Stomach (tissue), 19 donors: ENCODE measurements at places on chromosomes 7 and 10.

DNA sequence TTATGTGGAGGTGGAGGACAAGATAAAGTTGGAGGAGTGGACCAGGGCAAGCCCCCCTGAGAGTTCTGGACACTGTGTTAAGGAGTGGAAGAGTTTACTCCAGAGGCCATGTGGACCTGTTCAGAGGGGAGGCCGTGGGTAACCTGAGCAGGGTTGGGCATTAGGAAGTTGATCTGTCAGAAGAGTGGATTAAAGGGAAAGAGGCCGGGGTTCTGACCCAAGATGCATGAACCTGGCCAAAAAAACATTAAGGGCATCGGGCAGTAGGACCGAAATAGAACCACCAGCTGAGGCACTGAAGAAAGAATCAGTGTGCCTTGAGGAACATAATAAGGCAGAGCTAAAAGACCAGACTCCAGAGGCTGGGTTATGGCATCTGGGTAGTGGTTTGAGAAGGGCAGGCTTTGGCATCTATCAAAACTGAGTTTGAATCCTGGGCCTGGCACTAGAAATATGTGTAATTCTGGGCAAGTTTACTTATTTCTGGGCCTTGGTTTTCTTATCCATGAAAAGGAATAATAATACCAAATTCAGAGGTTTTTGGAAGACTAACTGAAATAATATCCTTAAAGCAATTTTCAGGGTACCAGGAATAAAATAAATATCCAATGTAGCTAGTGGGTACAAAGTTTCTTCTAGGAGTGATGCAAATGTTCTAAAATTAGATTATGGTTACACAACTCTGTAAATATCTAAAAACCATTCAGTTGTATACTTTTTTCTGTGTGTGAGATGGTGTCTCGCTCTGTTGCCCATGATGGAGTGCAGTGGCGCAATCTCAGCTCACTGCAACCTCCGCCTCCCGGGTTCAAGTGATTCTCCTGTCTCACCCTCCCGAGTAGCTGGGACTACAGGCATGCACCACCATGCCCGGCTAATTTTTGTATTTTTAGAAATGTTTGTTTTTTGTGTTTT lies 10.9 kb upstream of the FRAT1 start:
- no peak for DNase-seq

DNA sequence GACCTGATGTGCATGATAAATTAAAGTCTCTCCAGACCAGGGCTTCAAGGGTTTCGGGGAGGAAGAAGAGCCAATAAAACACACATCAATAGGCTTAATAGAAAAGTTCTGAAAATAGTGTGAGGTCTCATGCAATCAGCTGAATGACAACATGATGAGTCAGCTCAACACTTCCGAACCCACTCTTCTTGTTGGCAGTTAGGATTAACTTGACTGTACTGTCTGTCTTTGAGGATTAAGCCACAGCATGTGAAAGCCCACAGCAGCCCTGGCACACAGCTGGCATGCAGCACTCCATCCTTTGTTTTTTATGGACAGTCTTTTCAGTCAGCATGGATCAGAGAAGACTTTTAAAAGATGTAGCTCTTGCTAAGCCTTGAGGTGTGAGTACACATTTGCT lies 526.9 kb upstream of the VSTM2A start:
- no peak for DNase-seq

- DNase-seq: peak; percentile 60
Observed at GRCh38 chr10:122689146-122689820, 10.4 kb downstream of the C10orf120 start.

GRCh38 chr10:76115131-76115470 lies 683.7 kb downstream of the LRMDA start:
- no peak for DNase-seq

DNA sequence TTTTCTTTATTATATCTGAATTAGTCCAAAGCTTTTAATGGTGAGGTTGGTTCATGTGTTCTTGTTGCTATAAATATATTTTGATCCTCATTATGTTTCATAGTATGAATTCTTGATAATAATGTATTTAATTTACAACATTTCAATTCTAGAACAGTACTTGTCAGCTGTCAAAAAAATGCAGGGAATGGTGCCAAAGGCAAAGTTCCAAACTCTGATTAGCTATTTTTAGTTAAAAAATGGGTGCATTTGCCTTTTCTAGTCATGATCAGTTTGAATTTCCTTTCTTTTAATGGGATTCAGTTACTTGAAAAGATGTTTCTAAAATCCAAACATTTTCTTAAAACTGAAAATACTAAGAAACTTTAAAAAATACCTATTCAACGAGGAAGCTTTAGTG lies 49.6 kb downstream of the ANKIB1 start:
- DNase-seq: no peak

- peak; percentile 73 for DNase-seq
Observed at GRCh38 chr10:119509909-119510451, 32.5 kb downstream of the RGS10 start.

- no peak for DNase-seq
Observed at GRCh38 chr10:20892796-20893195, 4.3 kb downstream of the NEBL start.

GRCh38 chr7:101330011-101330484 lies 8.4 kb upstream of the IFT22 start:
- peak; percentile 48 for DNase-seq
